Activated CD4-positive, CD25-positive, alpha-beta regulatory T cell treated with anti-CD3 and anti-CD28 coated beads, Interleukin-2, amount 50 U/mL, for 24 hours (primary cell): ENCODE measurements at places on chromosomes 4 and X.

DNA sequence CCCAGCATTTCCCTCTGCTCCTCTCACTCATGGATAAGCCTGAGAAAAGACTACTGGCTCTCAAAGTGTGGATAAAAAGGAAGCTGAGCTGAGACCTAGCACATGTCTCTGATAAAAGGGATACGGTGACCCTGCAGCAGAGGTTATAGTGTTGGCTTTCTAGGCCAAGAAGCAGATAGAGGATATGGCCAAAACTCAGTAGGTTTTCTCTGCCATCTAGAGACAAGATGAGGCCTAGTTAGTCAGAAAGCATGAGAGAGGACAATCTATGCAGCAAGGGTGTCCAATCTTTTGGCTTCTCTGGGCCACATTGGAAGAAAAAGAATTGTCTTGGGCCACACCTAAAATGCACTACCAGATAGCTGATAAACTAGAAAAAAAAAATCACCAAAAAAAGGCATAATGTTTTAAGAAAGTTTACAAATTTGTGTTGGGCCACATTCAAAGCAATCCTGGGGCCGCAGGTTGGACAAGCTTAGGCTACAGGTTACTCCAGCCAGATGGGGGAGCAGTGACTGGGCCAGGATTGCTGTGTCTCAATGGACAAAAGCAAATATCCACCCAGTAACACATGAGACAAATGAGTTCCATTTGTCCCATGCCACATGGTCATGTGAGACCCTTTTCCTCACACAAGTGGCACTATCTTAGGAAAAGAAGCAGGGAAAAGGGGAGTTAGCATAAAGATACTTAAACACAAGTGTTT is 411.4 kb downstream of the INPP4B start:
- no peak for ATAC-seq

DNA sequence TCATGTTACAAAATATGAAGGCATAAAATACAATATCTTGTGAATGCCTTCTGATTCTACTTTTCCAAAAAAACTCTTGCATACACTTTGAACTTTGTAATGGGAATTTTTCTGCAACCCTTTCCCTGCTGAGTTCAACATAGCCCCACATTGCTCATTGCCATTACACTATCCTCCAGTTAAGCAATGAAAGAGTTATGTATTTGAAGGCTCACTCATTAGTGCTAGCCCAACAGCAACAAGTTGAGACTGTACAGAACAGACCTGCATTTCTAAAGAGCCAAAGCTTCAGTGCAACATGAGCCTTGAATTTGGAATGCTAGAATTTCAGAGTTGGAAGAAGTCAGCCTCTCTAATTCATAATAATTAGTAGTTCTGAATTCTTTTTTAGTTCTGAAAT is 44.4 kb upstream of the STAG2 start:
- no peak for ATAC-seq

DNA sequence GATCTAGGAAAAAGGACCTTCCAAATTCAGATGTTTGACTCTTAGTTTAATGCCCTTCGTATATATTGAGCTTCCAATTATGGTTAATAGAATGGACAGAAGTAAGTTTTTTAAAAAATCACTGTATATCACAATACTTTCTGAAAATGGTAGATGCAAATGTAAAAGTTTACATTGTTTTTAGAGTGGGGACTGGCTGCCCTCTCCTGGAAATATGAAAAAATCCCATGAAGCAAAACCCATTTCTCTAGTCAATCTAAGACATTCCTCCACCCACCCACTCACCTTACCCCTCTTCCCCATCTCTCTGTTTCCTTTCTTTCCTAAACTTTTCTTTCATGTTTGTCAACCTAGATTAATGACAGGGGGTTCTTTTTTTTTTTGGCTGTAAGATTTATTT is 134.5 kb downstream of the ARHGAP6 start:
- no peak for ATAC-seq

GRCh38 chrX:137568741-137569469 is 3.0 kb downstream of the ZIC3 start:
- no peak for ATAC-seq

DNA sequence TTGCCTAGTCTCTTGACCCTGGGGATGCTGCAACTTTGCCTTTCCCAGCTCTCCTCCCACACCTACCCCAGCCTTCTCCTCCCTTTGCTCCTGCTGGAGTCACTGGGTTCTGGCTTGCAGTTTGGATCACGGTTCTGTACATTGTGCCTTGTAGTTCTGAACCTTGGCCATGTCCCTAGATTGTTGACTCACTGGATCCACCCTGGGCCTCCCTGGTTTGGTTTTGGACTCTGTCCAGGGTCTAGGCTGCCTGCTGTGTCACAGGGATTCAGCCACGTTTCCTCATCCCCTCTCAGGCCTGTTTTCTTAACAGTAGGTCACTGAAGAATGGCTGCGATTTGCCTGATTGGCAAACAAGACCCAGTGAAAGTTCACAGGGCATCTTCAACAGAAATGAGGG is 11.5 kb upstream of the GABRE start:
- no peak for ATAC-seq

DNA sequence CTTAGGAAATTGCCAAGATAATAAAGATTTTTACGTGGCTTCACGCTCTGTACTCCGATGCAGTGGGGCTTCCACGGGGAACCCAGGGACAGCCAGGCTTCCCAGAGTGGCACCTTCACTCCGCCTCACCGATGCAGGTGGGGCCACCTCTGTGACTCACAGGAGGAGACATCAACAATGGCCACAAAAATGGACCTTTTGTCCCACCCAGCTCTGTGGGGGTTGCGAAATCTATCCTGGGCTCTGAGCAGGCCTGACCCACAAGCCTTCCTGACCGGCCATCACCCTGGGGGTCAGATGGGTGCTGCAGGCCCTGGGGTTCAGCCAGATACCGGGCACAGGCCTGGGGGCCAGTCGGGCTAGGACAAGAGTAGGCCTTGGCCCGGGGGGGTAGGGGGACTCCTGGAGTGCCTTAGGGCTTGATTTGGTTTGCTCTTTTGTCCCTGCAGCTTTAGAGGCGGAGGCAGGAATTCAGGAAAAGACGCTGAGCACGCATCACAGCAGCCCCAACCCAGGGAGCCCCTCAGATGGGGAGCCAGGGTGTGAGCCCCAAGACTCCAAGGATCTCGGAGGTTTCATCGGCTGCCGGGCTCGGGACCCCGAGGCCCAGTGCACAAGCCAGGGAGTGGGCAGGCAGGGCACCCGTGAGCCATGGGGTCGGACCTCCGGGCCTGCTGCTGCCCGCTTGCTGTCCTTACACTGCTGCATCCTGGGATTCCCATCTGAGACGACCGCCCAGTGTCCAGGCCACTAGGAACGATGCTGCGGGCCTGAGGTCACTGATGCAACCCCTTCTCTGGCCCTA is 136.5 kb upstream of the NKX1-1 start:
- no peak for ATAC-seq

DNA sequence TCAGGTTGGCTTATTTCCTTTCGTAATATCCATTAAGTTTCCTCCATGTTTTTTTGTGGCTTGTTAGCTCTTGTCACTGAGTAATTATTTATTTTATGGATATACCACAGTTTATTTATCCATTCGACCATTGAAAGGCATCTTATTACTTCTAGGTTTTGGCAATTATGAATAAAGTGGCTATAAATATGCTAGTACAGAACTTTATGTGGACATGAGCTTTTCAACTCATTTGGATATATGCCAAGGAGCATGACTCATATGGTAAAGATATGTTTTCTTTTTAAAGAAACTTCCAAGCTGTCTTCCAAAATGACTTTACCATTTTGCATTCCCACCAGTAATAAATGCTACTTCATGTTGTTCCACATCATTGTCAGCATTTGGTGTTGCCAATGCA is 803.6 kb downstream of the GLUD2 start:
- ATAC-seq = no peak

DNA sequence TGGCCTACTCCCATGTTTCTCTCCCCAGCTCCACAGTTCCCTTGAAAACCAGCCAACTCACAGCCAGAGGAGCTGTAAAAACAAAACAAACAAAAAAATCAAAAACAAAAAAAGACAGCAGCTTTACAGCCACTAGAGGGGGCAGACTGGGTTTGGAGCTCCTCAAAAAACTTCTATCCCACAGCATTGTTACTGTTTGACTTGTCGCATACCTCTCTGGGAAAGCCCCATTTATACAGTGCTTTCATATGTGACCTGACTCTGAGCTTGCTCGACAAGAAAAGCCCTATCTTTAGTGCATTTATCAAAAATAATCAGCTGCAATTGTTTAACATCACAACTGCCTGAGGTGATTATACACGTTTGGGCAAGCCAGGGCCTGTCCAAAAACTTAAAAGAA is 21.6 kb downstream of the TSPAN6 start:
- peak; percentile 48 for ATAC-seq

DNA sequence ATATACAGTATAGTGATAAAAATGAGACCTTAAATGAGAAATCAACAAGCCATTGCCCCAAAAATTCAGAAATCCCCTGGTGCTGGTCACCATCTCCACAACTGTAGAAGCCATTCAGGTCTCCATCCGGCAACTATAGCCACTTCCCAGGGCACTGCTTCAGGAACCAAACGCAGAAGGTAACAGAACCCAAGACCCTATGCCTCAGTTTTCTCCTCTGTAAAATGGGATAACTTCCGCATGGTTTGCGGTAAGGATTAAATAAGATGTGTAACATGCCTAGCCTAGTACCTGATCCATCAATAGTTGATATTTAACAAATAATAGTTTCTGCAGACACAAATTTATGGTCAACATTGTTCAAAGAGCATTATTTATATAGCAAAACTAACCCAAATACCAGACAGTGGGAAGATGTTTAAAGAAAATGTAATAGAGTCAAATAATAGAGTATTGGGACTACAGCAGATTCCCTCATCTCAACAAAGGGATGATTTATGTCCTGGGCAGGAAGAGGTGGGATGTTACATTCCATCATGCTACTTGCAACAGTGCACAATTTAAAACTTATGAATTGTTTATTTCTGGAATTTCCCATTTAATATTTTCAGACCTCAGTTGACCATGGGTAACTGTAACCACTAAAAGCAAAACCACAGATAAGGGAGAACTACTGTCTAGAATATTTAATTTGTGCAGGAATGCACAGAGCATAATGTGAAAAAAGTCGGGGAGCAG is 30.0 kb downstream of the IRF2 start:
- no peak for ATAC-seq

GRCh38 chr4:47705326-47705981 is 132.4 kb downstream of the CORIN start:
- ATAC-seq = no peak

- no peak for ATAC-seq
Observed at GRCh38 chr4:154982187-154983047, 201.3 kb downstream of the RBM46 start.

GRCh38 chr4:104905546-104905945 is 241.1 kb upstream of the TET2 start:
- no peak for ATAC-seq

DNA sequence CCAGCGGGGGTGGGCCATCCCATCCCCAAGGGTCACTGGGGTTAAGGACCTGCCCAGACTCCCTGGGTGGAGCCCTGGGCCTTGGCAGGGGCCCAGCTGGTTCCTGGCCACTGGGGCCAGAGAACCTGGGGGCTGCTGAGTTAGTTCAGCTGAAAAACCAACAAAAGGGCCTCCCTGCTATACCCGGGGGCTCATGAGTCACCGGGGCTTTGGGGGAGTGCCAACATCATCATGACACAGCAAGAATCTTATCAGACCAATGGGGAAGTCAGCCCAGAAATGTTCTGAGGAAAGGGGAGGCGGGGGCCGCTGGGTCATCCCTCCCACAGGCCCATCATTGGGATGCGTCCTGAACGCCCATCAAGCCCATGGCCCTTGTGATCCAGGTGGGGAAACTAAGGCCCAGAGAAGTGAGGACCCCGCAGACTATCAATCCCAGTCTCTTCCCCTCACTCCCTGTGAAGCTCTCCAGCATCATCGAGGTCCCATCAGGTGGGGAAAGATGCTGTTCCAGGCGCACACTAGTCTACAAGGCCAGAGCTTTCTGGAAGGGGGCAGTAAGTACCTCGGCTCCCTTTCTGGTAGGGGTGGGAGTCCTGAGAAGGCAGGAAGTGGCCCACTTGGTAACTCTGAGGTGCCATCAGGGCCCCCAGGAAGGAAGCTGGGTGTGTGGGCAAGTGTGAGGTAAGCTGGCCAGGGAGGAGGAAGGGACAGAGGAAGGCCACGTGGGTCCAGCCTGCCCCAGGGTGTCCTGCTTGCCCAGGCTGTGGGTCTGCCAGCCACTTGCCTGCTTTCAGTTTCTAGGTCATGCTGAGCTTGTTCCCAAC is 4.5 kb downstream of the G6PD start:
- ATAC-seq = peak; percentile 64

DNA sequence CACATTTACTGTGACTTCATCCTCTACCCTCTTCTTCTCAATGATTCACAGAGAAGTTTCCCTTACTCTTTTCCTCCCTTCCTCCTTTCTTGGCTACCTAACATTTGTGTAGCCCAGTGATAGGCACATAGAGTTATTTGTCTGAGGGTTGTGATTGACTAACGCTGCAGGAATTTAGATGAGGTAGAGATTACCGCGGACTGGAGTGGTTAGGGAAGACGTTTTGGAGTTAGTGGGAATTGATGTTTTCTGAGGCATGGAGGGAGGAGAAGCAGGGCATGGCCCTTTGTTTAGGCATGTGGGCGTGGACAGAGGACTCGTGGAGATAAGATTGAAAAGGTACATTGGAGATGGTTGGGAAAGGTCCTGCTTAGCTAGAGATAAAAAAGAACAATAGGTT is 246.7 kb downstream of the GPAT3 start:
- ATAC-seq = no peak

- peak; percentile 43 for ATAC-seq
Observed at GRCh38 chr4:113657586-113658233, 103.8 kb downstream of the CAMK2D start.

GRCh38 chrX:63012574-63012973 is 338.6 kb downstream of the SPIN4 start:
- ATAC-seq = no peak

DNA sequence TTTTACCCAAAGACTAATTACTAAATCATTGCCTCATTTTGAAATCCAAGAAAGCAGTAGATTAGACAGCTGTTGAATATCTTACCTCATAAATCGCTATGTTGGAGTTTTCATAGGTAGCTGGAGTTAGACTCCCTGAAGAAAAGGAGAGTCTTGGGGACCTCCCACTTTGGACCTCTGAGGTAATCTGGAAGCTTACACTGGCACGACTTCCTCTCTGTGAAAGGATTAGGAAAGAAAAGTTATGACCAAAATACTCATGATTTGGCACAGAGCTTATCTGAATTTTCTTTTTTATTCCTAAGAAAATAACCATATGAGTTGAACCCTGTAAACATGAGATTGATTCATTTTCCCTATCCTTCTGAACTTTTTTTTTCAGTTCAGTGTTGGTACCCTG is 40.6 kb downstream of the GUCY2F start:
- no peak for ATAC-seq

DNA sequence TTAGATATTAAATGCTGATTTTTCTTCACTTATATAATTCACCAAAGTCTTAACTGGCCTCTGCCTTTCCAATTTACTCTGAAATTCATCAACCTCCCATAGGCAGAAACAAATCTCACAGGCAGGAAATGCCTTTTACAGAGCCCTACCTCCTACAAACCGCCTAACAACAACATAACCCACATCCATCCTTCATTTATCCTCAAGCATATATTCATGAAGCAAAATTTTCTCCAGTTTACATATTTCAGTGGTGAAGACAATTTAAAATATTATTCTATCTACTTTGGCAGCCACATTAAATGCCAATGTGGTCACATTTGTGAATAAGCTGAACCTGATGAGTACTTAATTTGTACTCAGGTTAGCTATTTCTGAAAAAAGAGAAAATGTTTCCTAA is 30.3 kb downstream of the SEPSECS start:
- no peak for ATAC-seq
